Fibroblast of villous mesenchyme (primary cell): ENCODE measurements at places on chromosomes 16 and 17.

- DNase-seq = no peak
Observed at GRCh38 chr17:60006160-60006559, 41.6 kb upstream of the RNFT1 start.

GRCh38 chr16:643050-643368 lies 1.4 kb downstream of the MCRIP2 start:
- no peak for DNase-seq

DNA sequence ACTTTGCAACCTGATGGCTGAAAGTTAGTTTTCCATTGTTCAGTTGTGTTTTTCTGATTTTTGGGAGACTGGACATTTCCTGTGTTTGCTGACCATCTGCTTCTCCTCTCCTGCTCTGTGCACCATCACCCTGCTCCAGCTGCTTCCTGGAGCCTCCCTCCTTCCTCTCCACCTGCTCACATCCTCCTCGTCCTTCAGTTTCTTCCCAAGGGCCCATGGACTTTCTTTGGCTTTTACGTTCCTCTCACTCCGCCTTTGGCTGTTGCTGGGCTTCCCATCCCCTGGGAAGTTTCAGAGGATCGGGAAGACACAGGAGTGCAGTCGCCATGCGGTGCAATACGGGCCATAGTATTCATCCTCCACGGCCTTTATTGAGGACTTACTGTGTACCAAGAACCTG lies 61.6 kb downstream of the TNFRSF13B start:
- DNase-seq = no peak

DNA sequence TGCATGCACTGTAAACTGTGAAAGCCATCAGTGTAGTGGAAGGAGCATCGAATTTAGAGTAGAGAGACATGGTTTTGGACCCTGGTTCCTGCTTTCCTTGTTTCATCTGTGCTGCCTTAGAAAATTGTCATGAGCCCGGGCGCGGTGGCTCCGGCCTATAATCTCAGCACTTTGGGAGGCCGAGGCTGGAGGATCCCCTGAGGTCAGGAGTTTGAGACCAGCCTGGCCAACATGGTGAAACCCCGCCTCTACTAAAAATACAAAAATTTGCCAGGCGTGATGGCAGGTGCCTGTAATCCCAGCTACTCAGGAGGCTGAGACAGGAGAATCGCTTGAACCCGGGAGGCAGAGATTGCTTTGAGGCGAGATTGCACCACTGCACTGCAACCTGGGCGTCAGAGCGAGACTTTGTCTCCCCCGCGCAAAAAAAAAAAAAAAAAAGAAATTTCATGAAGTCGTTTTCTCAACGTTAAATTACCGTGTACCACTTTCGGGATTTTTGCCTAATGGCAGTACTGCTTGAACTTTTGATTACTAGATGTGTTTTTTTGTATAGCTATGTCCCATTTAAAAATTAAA lies 912 bp downstream of the COQ7 start:
- DNase-seq = no peak

- no peak for DNase-seq
Observed at GRCh38 chr16:66489818-66490217, 60.1 kb downstream of the TK2 start.

DNA sequence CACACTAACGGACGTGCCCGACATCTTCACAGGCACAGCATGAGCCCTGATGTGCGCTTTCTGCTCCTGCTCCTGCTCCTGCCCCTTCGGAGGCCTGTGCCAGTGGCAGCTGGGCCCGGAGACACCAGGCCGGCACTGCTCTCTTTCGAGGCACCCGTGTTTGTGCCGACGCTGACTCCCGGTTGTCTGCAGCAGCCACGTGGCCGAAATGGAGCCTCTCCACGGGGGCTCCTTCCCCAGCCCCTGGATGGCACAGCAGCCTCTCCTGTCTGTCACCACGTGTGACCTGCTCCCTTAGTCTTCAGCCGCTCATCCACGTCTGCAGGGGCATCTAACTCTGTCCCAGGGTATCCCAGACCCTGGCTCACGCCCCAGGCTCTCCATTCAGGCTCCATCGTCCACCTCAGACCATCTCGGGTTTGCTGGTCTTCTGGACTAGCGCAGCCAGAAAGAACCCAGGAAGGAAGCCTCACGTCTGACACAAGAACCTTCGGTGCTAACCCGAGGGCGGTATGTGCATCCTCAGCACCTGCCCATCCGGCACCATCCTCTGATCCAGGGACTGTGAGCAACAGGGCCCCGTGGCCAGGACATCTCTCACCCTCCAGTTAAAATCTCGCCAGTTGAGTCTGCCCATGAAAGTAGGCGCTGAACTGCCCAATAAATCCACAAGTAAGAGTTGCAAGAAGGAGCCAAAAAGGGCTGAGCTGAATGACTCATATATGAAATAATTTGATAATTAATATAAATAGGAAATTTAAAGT lies 4.2 kb upstream of the RPH3AL start:
- DNase-seq = no peak

GRCh38 chr17:75295201-75296158 lies 6.2 kb upstream of the SLC25A19 start:
- no peak for DNase-seq

GRCh38 chr16:9630119-9630518 lies 538.7 kb downstream of the HAPSTR1 start:
- DNase-seq = no peak

GRCh38 chr17:65279456-65279855 lies 142.3 kb downstream of the RGS9 start:
- DNase-seq = no peak

DNA sequence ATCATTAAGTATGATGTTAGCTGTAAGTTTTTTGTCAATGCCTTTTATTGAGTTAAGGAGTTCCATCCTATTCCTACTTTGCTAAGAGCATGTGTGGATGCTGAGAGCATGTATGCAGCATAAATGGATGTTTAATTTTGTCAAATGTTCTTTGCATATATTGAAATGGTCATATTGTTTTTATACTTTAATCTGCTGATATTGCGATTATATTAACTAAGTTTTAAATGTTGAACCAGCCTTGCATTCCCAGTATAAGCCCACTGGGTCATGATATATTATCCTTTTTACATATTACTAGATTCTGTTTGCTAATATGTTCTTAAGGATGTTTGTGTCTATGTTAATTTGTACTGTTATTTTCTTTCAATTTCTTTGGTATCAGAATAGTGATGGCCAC lies 53.2 kb downstream of the CCDC182 start:
- no peak for DNase-seq

DNA sequence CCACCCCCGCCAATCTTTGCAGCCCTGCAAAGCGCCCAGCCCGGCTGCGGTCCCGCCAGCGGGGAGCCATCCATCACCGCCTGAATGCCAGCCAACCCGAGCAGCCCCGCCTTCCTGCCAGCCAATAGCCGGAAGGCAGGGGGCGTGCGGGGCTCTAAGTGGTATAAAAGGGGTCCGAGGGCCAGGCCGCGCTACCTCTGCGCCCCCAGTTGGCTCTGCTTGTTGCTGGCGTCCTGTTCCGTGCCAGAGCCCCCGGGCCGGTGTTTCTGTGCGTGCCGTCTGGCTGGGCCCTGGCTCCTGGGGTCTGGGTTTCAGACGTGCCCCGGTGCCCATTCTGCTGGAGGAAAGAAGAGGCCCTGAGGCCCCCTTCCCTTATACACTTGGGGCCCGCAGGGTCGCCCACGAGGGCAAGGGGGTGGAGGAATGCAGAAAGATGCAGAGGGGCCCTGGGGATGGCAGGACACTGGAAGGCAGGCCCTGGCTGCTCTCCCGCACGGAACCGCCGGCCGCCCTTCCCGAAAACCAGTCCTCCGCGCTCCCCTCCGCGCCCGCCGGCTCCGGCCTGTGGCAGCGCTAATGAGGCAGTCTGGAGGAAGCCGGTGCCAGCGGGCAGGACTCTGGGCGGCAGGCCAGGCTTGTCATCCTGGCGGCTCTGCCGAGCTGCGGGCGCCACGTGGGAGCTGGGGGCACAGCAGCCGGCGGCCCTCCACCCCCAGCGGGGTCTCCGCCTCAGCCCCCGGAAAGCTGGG lies 14.0 kb downstream of the COPZ2 start:
- no peak for DNase-seq

- DNase-seq = peak; percentile 44
Observed at GRCh38 chr17:3639981-3640596, 3.5 kb downstream of the CTNS start.

DNA sequence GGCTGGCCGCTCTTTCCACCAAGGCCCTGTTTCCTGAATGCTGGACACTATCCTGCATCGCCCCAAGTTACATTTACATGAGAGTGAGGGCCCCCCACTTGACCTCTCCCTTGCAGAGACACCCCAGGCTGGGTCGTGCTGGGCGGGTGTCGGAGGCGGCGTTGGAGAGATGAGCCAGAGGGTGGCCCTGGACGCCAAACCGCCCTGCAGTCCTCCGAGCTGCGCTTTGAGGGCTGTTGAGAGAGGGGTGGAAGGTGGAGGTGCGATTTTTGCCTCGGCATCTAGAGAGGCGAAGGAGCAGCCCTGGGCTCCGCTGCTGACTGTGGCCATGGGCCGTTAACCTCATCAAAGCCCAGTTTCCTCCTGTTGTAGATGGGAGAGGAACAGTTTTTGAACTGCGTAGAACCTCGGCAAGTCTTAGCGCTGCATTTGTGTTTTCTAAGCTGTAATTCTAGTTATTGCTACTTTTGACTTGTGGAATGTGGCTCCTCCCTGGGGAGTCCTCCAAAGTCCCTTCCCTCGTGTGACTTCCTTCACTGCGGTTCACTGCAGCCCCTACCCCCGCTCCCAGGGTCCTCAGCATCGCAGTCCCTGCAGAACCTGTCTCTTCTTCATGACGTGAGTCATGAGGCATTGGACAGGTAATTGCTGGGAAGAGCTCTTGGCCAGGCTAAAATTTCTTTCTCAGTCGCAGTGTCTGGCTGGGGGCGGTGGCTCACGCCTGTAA lies 986 bp upstream of the ELOB start:
- DNase-seq = no peak

- DNase-seq = peak; percentile 67
Observed at GRCh38 chr17:16439811-16440351, 24.5 kb downstream of the TRPV2 start.

DNA sequence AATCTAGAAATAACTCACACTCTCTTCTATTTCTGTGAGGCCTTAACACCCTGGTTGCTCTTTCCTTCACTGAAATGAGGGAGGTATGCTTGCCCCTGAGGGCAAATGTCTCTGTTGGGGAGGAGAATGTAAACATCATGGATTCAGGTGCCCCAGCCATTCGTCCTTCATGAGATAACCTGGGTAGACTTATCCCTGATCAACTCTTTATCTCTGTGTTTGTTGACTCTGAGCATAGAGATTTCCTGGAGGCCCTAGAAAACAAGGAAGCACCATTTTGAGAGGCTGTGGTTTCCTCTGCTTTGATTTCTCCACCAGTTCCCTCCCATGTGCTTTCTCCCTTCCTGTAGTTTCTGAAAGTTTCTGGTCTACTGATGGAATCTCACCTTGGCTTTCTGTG lies 77.3 kb downstream of the PHKB start:
- DNase-seq = no peak

GRCh38 chr17:48162946-48163506 lies 55.5 kb downstream of the SNX11 start:
- DNase-seq = peak; percentile 7

GRCh38 chr17:65742403-65743307 lies 181.2 kb upstream of the AXIN2 start:
- DNase-seq = no peak

- peak; percentile 77 for DNase-seq
Observed at GRCh38 chr16:24975428-24975889, 39.7 kb downstream of the ARHGAP17 start.

DNA sequence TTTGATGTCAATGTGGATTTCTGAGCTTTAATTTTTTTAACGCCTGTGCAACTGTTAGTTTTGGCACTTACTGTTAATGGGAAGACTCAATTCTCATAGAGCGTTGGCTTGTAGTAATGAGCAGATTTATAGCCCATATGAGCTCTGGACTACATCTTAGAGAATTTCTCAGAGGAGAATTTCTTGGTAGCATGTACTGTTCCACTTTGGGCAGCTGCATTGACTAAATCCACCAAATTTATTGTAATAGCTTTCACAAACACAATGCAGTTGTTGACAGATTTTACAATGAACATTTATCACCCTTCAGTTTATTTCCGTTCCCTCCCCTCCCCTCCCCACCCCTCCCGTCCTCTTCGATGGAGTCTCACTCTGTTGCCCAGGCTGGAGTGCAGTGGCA lies 193.9 kb downstream of the PRKCA start:
- DNase-seq = no peak

DNA sequence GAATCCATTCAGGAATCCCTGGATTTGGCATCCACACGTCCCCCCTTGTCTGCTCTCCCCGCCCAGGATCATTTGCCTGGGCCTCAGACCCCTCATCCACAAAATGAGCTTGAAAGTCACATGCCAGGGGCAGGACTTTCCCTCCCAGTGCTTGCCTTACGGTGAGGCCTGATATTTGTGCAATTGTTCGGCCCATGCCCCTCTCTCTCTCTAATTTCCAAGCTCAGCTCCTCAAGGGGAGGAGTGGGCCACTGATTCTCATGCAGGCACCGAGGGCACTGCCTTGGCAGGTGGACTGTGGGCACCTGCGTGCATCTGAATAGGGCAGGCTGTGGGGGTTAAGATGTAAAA lies 267.2 kb upstream of the FOXF1 start:
- DNase-seq = no peak

DNA sequence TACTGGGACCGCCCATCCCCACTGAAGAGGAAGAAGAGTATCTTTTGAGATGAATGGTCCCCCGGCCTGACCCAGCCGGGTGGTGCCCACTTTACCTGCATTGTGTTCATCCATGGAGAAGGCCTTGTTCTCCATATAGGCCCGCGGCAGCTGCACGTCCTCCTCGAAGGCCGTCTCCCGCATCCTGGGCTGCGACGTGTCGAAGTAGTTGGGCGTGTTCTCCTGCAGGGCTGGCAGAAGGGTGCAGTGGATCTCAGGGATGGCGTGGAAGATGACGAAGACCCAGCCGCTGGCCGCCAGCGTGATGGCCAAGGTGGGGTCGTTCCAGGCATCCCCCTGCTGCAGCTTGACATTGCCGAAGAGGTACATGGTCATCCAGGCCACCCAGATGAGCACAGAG lies 12.9 kb downstream of the GPRC5B start:
- no peak for DNase-seq

DNA sequence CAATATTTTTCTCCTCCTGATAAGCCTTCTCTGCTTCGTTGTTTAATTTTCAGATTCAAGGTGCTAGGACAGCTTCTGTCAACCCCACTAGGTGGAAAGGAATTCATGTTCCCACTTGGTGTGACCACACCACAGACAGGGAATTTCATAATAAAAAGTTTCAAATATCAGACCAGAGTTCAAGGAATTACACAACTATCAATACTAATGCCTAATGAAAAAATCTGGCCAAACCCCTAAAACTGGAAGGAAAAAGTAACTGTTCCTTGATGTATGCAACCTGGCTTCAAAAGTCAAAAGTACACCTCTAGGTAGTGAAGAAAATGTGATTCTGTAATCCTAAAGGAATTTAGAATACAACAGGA lies 87.8 kb upstream of the CORO6 start:
- peak; percentile 62 for DNase-seq

- DNase-seq = no peak
Observed at GRCh38 chr16:46899443-46900143, 15.4 kb downstream of the GPT2 start.

DNA sequence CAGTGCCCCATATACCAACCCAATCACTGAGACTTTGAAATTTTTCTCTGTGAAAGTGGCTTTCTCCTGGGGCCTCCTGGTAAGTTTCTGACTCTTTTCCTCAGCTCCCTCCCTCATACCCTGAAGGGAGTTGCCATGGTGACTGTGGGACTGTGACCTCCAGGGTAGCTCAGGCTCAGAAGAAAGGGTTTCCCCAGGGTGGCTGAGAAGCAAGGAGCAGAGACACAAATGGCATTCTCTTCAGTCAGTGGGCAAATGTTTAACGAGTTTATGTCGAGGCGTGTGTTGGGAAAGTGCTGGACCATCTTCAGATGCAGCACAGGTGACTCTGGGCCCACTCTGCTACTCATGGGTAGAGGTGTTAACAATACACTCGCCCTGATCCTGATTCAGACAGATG lies 46.8 kb downstream of the MRPS23 start:
- DNase-seq = no peak

- DNase-seq = no peak
Observed at GRCh38 chr17:38421871-38422827, 6.1 kb upstream of the ARHGAP23 start.
